Bladder microvascular endothelial cell (primary cell): ENCODE measurements at places on chromosomes 11 and 22. TPM values are rescaled to one million over a fixed set of nuclear protein-coding genes. Genes with fewer than 3 reads are reported as not detected.

The CDKN1C gene
- total RNA-seq = 16.0 and 62.6 TPM in 2 replicates

The SYNGR1 gene
- total RNA-seq = 0.49 and 1.5 TPM in 2 replicates

The HTR3A gene
- not detected in 2 replicates for total RNA-seq

The PELI3 gene
- total RNA-seq = 2.4 and 5.7 TPM in 2 replicates

The MRGPRE gene
- not detected in 2 replicates for total RNA-seq

The BDNF gene
- total RNA-seq = 0.32 and 0.88 TPM in 2 replicates

The LMNTD2 gene
- total RNA-seq = 1.2 and 1.8 TPM in 2 replicates

The ACR gene
- total RNA-seq = 0.16 and 0.69 TPM in 2 replicates
